ENCODE measurements at places on chromosomes 5 and 9. TPM values are rescaled to one million over a fixed set of nuclear protein-coding genes. Genes with fewer than 3 reads are reported as not detected.

Gene FOXE1
- 0.07 TPM for total RNA-seq

DNA sequence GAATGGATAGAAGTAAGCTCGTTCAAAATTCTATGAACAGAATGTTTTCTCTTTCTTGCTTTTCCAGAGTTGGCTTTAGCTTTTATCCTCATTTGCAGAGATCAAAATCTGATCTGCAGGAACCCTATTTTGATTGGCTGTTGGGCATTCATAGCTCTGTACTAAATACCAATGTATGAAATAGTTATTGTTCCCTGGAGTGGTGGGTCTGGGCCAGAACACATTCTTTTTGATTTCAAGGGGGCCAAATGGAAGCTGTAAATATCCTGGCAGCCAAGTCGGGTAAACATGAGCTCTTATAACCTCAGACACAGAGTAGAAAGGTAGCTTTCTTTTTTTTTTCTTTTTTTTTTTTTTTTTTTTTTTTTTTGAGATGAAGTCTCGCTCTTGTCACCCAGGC, 241.5 kb downstream of the PDZD2 start:
- no peak for DNase-seq
- no peaks in the 10 kb centered on the region for H3K27me3 ChIP-seq
- no peak overlapping the region for H3K27ac ChIP-seq
- no peaks in the 10 kb centered on the region for H3K36me3 ChIP-seq
- H3K4me3 ChIP-seq: no peak overlapping the region

Gene SIT1
- total RNA-seq: 43.1 TPM

DNA sequence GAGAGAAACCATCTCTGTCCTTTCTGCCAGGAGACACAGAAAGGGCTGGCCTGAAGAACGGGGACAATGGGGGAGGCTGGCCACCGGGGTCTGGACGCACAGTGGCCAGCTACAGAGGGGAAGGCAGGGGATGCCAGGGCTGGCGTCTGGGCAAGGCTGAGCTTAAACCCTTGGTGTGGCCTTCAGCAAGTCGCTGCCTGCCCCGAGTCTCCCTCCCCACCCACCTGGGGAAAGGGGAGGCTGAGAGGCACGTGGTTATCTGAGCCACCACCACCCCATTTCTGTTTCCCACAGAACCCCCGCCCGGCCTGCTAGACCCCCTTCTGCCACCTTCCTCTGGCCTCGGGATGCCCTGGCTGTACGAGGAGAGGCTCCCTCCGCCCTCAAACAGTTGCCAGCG, 115.3 kb downstream of the VAV2 start:
- no peak for DNase-seq
- no peaks in the 10 kb centered on the region for H3K4me1 ChIP-seq
- no peaks in the 10 kb centered on the region for H3K27me3 ChIP-seq
- H3K36me3 ChIP-seq: no peaks in the 10 kb centered on the region
- H3K4me3 ChIP-seq: no peak overlapping the region

- H3K27me3 ChIP-seq: no peaks in the 10 kb centered on the region
- no peak overlapping the region for H3K4me3 ChIP-seq
- no peaks in the 10 kb centered on the region for H3K36me3 ChIP-seq
Observed at GRCh38 chr5:23330726-23331125, 176.7 kb upstream of the PRDM9 start.

DNA sequence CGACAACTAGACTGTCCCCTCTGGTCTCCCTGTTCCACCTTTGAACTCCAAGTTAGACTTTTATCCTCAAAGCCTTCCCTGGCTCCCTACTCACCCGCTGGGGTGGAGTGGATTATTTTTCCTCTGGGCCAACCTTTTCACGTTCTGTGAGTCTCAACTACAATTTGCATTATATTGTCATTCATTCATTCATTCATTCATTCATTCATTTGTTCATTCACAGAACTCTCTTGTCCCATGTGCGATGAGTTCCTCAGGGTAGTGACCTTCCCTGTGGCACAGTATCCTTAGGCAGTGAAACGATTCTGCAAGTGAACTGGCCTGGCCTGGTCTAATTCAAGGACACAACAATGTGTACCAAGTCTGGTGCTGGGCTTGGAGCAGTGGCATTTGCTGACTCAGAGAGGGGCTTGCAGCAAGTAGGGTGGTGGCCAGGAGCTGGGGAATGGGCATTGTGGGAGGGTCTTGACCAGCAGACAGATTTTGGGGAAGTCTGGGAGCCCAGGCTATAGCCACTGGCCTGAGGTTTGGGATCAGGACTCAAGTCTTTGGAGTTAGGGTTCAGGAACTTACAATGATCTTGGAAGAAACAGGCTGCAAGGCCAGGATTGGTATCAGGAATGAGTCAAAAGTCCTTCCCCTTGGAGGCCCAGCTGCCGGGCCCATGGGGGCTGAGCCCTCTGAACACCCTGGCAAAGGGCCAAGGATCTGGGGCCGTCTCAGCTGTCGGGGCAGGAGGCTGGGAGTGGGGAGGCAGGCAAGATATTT, 37.2 kb upstream of the COL15A1 start:
- no peak for DNase-seq
- no peak overlapping the region for H3K4me3 ChIP-seq
- H3K27me3 ChIP-seq: no peaks in the 10 kb centered on the region
- H3K27ac ChIP-seq: no peak overlapping the region

DNA sequence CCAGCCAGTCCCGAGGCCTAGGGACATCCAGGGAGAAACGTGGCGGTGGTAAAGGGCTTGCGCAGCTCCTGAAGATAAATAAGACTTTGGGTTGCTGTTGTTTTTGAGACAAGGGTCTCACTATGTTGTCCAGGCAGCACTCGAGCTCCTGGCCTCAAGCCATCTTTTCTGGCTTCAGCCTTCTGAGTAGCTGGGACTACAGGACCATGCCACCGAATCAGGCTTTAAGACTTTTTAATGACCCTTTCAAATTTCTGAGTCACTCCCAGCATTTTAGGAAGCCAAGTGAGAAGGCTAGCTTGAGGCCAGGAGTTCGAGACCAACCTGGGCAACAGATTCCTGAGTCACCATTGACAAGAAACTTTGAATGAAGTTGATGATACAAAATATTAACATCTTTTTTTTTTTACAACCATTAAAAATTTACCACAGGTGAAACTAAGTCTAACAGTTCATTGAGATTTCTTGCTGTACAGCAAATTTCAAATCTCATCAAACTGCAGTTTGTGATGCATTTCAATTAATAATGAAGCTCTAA, 817 bp upstream of the GNE start:
- no peaks in the 10 kb centered on the region for H3K27me3 ChIP-seq
- H3K4me3 ChIP-seq: peak overlapping the region; percentile 94
- no peaks in the 10 kb centered on the region for H3K36me3 ChIP-seq
- peaks cover 11% of the 10 kb centered on the region for H3K4me1 ChIP-seq

GRCh38 chr5:53023969-53024368, 34.8 kb downstream of the ITGA2 start:
- DNase-seq: no peak
- H3K36me3 ChIP-seq: no peaks in the 10 kb centered on the region
- no peak overlapping the region for H3K27ac ChIP-seq
- H3K4me1 ChIP-seq: no peaks in the 10 kb centered on the region

Gene TMC1
- total RNA-seq: not detected

Gene TMEM215
- total RNA-seq: not detected

Gene BNIP1
- 26.5 TPM for total RNA-seq

DNA sequence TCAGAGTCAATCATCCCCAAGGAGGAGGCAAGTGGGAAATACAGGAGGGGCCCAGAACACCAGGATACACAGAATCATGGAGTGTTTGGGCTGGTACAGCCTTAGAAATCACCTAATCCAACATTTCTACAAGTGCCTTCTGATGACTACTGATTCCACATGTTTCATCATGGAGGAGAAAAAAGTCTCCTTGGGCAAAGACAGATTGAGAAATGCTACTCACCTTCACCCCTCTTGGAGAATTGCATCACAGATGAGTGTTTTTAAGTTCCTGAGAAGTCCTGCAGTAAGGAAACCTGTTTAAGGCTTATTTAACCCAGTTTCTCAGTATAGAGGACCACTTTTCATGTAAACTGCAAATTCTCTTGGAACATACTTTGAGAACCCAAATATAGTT, 2.2 kb upstream of the SLIT3 start:
- no peaks in the 10 kb centered on the region for H3K4me1 ChIP-seq
- H3K27ac ChIP-seq: no peak overlapping the region
- H3K4me3 ChIP-seq: no peak overlapping the region
- no peaks in the 10 kb centered on the region for H3K36me3 ChIP-seq
- H3K27me3 ChIP-seq: peaks cover 12% of the 10 kb centered on the region

Gene HAPLN1
- total RNA-seq: not detected

DNA sequence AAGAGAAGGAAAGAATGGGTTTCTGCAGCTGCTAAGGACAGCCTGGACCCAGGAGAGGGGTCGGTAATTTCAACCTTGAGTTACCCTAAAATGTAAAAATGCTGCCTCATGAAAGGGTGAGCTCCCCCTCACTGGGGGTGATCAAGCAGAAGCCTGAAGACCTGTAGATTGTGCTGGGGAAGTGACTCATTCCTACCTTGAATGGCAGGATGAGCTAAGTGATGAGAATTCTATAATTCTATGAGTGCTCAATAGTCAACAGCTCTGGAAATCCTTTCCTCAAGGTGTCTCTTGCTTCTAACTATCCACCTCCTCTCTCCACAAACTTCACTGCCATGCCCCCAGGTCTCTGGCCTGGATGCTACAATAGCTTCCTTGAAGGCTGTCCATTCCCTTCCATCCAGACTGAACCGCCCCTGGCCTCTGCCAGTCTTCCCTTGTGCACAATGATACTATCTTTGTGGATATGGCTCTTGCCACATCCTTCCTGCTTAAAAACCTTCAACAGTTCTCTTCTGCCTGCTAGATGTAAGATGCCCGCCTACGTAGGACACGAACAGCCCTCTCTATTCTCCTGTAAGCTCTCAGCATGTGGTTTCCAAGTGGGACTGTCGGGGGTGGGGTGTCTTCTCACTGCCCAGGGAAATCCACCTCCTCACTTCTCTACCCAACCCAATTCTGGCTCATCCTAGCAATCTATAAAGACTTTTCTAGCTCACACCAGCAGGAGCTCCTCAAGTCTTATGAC, 50.6 kb downstream of the PTPN3 start:
- DNase-seq: no peak
- H3K4me3 ChIP-seq: no peak overlapping the region
- no peaks in the 10 kb centered on the region for H3K27me3 ChIP-seq
- no peak overlapping the region for H3K27ac ChIP-seq
- H3K4me1 ChIP-seq: no peaks in the 10 kb centered on the region

DNA sequence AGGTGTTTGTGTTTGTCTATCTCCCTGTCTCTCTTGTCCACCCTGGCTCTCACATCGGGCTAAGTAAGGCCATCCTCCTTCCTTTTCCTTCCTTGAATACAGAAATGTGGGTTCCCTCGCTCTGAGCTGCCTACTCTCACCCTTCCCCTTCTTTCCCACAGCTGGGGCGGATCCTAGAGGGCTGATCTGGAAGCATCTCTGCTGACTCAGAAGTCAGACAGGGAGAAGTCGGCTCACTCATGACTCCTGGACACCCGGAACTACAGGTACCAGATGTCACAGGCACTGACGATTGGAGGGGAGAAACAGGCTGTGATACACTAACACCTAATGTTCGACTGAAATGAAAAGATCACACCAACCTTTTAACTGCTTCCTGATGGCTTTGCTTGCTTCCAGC, 41.3 kb downstream of the PTPN3 start:
- DNase-seq: no peak
- no peaks in the 10 kb centered on the region for H3K4me1 ChIP-seq
- no peak overlapping the region for H3K27ac ChIP-seq
- no peak overlapping the region for H3K4me3 ChIP-seq
- H3K27me3 ChIP-seq: no peaks in the 10 kb centered on the region
- H3K36me3 ChIP-seq: no peaks in the 10 kb centered on the region

Gene SOX30
- 0.11 TPM for total RNA-seq

- DNase-seq: peak; percentile 11
- peaks cover 97% of the 10 kb centered on the region for H3K4me1 ChIP-seq
- no peaks in the 10 kb centered on the region for H3K27me3 ChIP-seq
- peak overlapping the region; percentile 44 for H3K4me3 ChIP-seq
Observed at GRCh38 chr9:131732636-131733289, 7.1 kb downstream of the RAPGEF1 start.

Gene IL3
- 71.9 TPM for total RNA-seq

- H3K27me3 ChIP-seq: no peaks in the 10 kb centered on the region
- H3K27ac ChIP-seq: no peak overlapping the region
- no peak overlapping the region for H3K4me3 ChIP-seq
Observed at GRCh38 chr5:174340226-174340625, 294.7 kb downstream of the NSG2 start.

Gene RNF208
- 2.7 TPM for total RNA-seq

GRCh38 chr9:136075881-136076678, 19.0 kb downstream of the NACC2 start:
- no peaks in the 10 kb centered on the region for H3K36me3 ChIP-seq
- H3K4me3 ChIP-seq: no peak overlapping the region
- H3K27ac ChIP-seq: no peak overlapping the region
- no peak for DNase-seq
- H3K4me1 ChIP-seq: peaks cover 5% of the 10 kb centered on the region

DNA sequence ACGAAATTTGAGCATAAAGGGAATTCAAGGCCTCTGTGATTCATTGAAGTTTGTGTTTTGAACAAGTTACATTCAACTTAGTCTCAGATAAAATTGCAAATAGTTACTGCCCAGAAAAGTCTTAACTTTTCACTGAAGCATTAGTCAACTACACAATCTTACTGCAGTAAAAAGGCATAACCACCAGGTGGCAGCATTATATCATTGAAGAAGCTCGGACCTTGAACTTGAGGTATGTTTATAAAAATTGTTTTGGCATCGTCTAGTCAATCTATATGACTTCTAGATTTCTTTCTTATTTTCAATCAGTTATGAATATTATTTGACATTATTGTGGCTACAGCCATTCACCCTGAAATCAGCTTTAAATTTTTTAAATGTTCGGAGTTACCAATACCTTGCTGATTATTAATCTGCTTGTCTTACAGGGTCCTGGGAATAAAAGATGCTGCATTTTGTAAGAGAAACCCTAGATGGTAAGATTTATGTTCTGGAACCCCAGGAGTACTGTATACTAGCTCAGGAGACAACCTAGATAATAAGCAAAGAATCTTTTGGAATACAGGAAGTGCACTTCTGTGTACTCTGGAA, 83.9 kb upstream of the GRAMD2B start:
- H3K27ac ChIP-seq: no peak overlapping the region
- DNase-seq: peak; percentile 6
- no peak overlapping the region for H3K4me3 ChIP-seq
- no peaks in the 10 kb centered on the region for H3K27me3 ChIP-seq
- H3K36me3 ChIP-seq: no peaks in the 10 kb centered on the region
- no peaks in the 10 kb centered on the region for H3K4me1 ChIP-seq

DNA sequence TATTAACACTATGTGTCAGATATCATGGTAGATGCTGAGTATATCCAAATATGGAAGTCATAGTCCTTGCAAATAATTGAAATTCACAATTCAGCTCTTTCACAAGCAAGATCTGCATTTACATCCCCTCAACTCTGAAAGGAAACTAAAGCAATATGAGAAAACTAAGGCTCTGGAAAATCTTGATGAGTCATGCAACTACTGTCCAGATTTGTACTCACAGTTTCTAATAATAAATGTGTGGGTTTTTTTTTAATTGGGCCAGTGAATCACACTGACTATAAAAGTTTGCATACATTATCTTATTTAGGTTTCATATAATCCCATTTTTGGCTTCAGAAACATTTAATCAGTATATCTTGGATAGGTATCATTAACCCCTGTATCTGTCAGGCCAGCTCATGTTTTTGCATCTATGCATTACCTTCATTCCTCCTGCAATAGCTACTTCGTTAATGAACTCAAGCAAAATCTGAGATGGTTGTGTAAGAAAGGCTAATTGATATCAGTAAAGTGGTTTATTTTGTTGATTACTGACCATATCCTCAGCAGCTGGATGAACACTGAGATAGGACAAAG, 58.7 kb upstream of the PRR16 start:
- H3K36me3 ChIP-seq: no peaks in the 10 kb centered on the region
- no peaks in the 10 kb centered on the region for H3K4me1 ChIP-seq
- no peak overlapping the region for H3K4me3 ChIP-seq
- DNase-seq: no peak
- no peaks in the 10 kb centered on the region for H3K27me3 ChIP-seq

Data from CD8-positive, alpha-beta memory T cell (primary cell).